ENCODE measurements at places on chromosomes 2 and 18.
A peak's percentile ranks its signal among the peaks of the same experiment; 100 is the strongest.

- no peak for DNase-seq
These were observed 21.1 kb upstream of the TMEM163 start for GRCh38 chr2:134739879-134740301.

DNA sequence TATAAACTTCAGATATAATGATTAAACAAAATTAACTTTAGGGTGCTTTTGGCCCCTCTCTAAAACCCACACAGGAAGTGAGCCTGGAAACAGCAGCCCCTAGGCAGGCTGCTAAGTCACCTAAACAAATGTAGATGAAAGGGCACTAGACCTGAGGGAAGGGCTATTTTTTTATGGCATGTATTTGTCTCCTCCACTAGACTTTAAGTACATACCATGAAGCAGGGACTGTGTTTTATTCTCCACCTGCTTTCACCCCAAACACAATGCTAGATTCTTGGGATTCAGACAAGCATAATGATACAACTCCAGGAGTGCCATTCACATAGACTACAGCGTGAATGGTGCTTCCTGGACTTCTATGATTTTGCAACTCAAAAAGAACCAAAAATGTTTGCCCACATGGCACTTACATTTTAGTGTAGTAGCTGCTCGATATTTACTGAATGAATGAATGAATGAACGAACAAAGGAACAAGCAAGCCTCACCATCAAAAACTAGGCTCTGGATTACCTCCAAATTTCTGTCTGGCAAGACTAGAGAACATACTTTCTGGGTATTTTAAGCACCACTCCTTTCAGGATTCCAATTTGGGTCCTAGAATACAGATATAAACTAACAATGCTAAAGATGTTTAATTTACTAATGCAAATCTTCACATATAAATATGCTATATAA is 10.1 kb downstream of the ATAD2B start:
- no peak for DNase-seq

- no peak for DNase-seq
These were observed 1305.5 kb upstream of the NXPH2 start for GRCh38 chr2:140085674-140086073.

DNA sequence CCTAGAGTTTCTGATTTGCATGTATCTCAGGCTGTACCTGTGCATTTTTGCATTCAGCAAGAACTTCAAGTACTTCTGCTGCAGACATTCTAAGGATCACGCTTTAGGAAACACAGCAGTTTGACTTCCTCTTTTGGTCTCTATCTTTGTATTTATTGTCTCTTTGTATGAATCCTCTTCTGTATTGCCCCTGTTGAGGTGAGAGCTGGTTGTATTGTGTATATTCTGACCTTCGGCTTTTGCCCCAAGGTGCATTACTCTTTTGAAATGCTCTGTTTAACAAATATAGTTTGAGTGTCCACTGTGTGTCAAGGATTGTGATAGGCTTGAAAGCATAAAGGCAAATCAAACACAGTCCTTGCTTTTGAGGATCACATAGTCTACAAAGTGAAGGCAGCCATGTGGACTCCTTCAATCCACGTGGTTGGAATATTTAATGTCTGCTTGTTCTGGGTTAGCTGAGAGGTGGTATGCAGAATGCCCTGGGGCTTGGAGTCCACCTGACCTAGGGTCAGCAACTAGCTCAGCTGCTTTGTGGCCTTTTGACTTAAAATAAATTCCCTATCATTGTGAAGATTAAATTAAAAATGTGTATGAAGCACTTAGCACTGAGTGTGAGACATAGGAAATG is 108.1 kb downstream of the LYPD6 start:
- no peak for DNase-seq

DNA sequence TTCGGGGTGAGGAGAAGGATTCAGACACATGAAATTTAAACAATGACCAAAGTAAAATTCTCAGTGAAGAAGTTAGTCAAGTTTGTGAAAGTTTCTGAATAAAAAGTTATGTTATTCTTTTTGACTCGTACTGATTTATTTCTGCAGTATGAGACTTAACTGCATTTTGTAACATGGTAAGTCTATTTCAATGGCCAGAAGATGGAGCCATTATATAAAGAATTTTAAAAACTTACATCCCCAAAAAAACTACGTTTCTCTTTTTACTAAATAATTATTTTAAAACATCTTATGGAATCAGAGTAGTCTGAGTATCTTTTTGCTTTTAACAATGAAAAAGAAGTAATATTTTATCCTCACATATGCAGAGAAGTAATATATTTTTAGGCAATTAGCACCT is 51.4 kb upstream of the SCN1A start:
- DNase-seq, result no peak

GRCh38 chr2:113892004-113892710 is 2.3 kb downstream of the ACTR3 start:
- DNase-seq, result no peak

DNA sequence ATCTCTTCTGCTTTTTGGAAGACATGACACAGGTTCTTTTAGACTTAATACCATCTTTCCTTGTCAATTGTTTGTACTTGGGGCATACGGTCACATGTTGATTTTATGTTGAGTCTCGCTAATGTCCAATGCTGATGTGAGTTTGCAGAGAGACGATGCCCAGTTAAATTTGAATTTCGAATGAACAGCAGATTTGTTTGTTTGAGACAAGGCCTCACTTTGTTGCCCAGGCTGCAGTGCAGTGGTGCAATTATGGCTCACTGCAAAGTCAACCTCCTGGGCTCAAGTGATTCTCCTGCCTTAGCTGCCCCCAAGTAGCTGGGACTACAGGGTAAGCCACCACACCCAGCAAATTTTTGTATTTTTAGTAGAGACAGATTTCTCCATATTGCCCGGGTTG is 473.5 kb downstream of the RIT2 start:
- no peak for DNase-seq

GRCh38 chr2:69013142-69013839 is at the start of gene ANTXR1:
Gene ANTXR1 (plus strand): TSS chr2:69013179. CDS start chr2:69013500, 321 bp downstream.
- peak; percentile 33 for DNase-seq

GRCh38 chr2:75466708-75467311 is 93.9 kb downstream of the EVA1A start:
- DNase-seq, result peak; percentile 16

DNA sequence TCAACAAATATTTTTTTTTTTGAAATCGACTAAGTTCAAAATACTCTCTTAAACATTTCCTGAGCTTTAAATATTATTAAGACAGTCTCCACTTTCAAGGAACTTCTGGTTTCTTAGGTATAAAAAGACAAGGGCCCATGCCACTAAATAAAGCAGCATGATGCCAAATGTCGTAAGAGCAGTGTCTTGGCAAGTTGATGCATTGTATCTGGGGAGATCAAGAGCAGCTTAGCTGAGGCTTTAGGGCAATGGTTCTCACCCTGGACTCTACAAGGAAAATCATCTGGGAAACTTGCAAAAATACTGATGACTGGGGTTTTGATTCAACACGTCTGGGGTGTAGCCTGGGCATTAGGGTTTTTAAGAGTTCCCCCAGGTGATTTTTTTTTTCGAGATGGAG is 41.3 kb downstream of the COL4A3 start:
- no peak for DNase-seq

DNA sequence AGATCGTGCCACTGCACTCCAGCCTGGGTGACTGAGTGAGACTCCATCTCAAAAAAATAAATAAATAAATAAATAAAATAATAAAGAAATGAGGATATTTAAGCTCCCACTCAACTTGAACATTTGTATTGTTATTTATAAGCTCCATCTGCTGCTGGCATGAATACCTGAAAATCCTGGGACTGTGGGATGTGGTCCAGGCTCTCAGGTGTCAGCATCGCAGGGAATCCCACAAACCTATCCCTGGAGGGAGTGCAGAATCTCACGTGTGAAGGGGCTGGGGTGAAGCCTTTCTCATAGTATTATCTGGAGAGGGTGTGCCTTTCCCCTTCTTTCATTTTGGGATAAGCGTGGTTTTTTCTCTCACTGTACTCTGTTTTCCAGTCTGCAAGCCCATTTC is 47.4 kb upstream of the POLE4 start:
- DNase-seq, result no peak

GRCh38 chr2:11712866-11713265 is 33.6 kb upstream of the LPIN1 start:
- DNase-seq, result no peak

- DNase-seq, result no peak
These were observed 50.9 kb upstream of the ATL2 start for GRCh38 chr2:38427936-38428335.

GRCh38 chr18:48166336-48166875 is 235.9 kb upstream of the SMAD2 start:
- no peak for DNase-seq

DNA sequence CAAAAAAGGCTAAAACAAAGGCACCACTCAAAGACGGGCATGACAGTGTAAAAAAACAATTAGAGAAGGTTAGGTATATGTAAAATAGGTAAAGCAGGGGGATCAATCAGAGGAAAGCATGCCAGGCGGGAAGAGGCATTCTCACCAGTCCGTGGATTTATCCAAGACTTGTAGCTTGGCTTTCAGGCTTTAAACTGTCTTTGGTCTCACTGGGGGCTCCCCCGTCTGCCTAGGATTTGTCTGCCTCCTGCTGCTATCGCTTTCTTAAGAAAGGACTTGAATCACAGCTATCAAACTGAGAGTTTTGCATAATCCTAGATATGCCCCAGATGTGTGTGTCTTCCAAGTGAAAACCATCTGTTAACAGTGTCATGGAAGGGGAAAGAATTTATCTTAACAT is 11.1 kb upstream of the GORASP2 start:
- no peak for DNase-seq

GRCh38 chr18:79882522-79883241 is 68.8 kb downstream of the SLC66A2 start:
- DNase-seq, result no peak

DNA sequence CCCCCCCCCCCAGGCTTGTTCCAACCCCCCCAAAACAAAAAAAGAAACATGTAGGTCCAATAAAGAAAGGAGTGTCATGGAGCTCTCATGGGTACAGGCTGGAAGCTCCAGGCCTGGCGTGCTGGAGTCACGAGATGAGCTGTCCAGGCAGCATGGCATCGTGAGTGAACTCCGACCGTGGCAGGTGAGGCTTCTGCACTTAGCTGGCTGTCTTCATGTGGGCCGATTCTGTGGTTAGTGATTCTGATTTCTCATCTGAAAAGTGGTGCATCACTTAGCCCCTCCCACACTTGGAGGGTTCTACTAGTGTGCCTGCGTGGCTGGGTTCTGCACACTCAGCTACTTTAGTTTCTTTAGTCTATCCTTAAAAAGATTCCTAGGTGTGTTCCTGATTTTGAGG is 126.4 kb upstream of the MGAT5 start:
- no peak for DNase-seq

- no peak for DNase-seq
These were observed 104.4 kb downstream of the DOCK10 start for GRCh38 chr2:224937887-224938286.

DNA sequence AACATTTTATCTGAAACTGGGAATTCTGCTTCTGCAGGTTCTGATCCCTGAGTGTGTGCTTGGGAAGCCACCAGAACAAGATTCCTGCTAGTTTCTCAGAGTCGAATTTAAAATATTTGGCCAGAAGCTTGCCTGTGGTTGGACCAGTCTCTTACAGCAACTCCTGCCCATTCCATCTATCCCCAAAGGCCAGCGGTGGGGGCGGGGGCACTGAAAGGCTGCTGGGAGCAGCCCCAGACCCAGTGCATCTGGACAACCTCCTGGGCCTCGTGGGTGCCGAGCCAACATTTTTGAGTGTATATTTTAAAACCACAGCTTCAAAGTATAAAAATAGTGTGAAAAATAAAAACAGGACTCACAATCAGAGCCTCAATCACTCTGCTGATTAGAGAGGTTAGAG is 38.6 kb upstream of the ZFP36L2 start:
- DNase-seq, result no peak

- DNase-seq, result no peak
These were observed 24.6 kb upstream of the INO80C start for GRCh38 chr18:35522130-35522959.

DNA sequence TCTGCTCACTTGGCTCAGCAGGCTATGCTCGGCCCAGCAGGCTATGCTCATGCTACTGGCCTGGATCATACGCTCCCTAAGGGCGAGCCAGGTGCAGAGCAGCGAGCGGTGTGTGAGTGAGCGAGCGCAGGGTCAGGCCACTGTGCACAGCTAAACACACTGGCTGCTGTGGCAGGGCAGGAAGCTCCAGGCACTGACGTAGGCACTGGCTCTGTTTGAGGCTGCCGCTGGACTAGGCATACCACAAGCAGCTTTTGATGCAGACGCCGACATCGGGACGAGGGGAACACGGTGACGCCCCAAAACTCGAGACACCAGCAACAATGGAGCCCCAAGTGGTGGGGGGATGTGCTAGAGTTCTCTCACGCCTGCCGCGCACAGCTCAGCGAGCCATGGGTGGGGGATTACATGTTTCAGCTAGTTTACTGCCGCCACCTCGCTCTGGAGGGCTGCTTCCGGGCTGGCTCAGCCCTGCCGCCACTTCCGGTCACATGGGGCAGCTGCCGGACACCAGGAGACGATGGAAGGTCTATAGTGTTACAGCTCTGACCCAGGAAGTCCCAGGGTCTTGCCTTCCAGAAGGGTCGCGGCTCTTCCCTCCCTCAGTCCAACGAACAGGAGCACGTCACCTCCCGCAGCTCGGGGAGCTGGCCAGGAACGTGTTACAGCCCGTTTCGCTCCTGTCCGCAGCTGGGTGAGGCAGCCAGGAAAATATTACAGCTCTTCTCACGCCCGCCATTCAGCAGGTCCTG is 1176.9 kb upstream of the LRRTM1 start:
- no peak for DNase-seq

DNA sequence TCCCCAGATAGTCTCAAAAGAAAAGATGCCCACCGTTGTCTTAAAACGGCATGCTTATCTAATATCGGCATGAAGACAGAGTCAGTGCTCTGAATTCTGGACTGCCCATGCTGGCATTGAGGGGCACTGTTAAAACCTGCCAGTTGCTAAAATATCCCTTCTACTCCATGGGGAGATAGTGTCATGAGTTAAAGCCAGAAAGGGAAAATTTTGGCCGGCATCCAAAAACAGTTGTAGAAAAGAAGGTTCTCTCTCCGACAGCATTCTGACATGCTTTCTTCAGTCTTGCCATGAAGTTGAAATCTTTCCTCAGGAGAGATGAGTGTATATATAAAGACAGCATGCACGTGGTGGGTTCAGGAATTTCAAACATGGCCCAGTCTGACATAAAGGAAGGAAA is 401.3 kb upstream of the PIK3C3 start:
- DNase-seq, result no peak

DNA sequence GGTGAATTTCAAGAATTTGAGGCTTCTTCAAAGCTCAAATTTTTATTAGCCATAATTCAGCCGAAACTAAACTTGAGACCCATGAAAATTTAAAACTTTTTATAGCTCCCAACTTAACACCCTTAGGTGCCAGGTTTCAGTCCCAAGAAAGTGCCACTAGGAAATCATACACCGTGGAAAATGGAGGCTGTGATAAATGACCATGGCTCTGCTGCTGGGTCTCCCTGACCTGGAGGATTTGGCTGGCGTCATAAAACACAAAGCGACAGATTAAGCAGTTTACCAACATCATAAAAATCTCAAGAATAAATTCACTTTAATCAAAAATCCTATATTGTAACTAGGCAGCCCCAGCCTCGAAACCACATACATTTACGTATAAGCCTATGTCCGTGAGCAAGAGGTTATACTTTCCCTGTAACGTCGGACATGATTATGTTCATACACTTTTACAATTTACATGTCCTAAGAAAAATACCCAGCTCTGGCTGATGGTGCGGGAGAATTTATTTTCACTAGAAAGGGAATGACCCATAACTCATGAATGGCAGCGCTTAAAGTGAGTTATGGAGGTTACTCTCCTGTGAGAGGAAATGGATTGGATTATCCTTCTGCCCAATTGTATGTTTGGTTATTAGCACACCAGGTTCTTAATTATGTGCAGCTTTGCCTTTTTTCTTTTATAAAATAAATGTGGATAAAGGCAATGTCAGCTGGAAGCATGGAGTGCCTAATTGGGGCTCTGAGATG is 329.4 kb downstream of the AGPS start:
- no peak for DNase-seq
